ENCODE measurements at places on chromosomes 16 and 17. TPM values are rescaled to one million over a fixed set of nuclear protein-coding genes. Genes with fewer than 3 reads are reported as not detected.

The ERI2 gene
- total RNA-seq = 10.9 TPM

The GAST gene
- not detected for total RNA-seq

The TBC1D3I gene
- total RNA-seq = 0.34 TPM

The PRSS36 gene
- 2.3 TPM for total RNA-seq

The EVPLL gene
- 5.3 TPM for total RNA-seq

The STH gene
- total RNA-seq = not detected

The SPEM1 gene
- total RNA-seq = not detected

The TIGD7 gene
- total RNA-seq = 1.9 TPM

The APOBR gene
- total RNA-seq = 2.0 TPM

The TBC1D3K gene
- total RNA-seq = not detected

The DPEP2NB gene
- not detected for total RNA-seq

The GSE1 gene
- 113 TPM for total RNA-seq

The CRK gene
- 48.2 TPM for total RNA-seq

The KLHL36 gene
- 71.5 TPM for total RNA-seq

The RMI2 gene
- 12.7 TPM for total RNA-seq

The TPSG1 gene
- 1.1 TPM for total RNA-seq

All from lower leg skin (tissue), 4 donors.